ENCODE measurements at places on chromosomes 5 and 9.

DNA sequence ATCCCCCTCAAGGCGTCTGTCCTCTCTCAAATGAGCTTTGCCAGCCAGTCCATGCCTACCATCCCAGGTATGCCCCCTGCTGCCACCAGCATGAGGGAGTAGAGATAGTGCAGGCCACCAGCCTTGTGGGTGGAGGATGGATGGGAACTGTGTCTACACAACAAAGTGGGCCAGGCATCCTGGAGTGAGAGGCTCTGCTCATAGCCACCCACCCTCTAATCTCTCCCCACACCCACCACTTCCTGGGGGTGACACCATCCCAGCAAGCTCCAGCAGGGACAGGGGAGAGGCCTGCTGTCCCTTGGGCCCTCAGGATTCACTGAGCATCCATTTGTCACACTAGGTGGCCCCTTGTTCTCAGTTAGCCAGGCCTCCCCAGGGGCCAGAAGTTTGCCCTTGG, 25.5 kb upstream of the FOXI1 start:
- no peak for DNase-seq

DNA sequence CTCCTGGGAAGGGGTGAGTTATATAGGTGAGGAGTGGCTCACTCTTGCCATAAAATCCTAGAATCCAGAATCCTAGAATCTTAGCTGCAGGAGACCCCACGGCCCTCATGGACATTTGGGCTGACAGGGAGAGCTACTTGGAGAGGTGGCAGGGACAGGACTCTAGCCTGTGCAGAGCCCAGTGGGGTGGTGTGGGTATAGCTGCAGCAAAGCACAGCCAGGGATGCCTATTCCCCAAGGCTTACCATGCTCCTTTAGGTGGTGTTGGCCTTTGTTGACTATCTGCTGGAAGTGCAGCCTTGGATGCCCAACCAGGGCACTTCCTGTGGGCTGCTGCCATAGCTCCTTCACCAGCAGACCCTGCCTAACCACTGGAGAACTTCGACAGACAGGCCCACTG, 70.0 kb upstream of the PTPN3 start:
- no peak for DNase-seq

DNA sequence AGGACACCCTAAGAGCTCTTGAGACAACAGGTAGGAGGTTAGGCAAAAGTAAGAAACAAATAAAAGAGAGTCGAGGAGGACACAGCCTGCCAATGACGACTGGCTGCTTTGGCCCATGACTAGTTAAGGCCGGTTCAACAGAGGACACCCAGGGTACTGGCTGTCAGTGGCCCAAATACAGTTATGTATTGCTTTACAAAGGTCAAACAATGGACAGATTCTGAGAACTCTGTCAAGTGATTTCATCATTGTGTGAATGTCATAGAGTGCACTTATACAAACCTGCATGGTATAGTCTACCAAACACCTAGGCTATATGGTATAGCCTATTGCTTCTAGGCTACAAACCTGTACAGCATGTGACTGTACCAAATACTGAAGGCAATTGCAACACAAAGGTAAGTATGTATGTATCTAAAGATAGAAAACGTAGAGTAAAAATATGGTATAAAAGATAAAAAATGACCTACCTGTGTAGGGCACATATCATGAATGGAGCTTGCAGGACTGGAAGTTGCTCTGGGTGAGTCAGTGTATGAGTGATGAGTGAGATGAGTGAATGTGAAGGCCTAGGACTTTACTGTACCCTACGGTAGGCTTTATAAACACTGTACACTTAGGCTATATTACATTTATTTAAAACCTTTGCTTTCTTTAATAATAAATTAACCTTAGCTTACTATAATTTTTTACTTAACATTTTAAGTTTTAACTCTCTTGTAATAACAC, 6.5 kb upstream of the FAM81B start:
- DNase-seq = no peak

DNA sequence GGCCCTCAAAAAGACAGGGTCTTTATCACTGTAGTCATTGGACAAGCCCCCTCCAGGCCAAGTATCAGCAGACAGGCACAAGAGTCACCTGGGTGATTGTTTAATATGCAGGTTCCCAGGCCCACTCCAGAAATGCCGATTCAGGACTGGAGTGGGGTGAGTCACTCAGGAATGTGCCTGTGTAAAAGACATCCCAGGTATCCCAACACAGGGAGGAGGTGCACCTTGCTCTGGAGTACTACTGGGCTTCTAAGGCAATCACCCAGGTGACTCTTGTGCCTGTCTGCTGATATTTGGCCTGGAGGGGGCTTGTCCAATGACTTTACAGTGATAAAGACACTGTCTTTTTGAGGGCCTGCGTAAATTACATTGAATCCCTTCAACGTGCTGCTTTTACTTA, 40.6 kb downstream of the ACTL7B start:
- no peak for DNase-seq

DNA sequence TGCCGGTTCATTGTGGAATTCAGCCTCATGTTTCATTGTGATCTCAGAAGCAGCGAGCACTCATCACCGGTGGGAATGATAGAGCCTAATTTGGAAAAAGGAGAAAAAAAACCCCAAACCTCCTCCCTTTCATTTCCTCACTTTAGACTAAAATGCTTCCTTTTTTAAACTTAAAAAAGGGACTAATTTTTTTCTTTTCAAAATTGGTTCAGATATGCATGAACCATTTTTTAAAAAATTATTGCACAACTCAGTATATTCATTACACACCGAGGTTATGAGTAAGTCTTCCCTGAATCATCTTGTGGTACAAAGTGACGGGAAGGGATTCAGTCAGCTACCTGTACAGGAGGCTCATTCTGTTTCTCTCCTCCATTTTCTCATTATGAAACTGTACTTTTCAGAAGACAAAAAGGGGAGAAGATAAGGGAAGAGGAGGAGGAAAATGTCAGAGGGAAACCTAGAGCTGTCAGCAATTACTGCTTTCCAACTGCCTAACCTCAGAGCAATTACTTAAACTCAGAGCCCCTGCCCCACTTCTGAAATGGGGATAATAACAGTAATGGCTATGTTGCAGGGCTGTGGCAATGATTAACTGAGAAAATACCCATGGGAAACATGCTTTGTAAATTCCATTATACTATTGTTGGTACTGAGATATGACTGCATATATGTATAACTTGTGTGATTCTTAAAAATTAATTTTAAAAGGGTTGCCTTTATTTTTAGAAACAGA, 24.0 kb downstream of the GALNT10 start:
- DNase-seq = peak; percentile 52

DNA sequence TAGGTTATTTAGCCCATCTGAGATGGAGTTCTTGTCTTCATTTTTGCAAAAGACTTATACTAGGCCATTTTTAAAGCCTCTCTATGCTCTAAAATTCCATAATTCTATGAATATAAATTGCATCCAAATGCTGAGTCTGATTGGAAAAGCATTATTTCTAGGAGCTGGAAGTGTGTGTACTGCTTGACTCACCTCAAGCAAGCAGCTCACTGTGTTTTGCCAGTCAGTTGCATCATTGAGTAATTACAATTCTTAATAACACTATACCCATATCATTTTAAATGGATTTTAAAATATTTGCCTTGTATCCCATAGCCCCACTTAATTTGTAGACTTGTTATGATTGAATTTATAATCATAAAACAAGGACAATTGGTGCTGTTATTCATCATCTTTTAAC, 161.0 kb downstream of the PAM start:
- DNase-seq = no peak

DNA sequence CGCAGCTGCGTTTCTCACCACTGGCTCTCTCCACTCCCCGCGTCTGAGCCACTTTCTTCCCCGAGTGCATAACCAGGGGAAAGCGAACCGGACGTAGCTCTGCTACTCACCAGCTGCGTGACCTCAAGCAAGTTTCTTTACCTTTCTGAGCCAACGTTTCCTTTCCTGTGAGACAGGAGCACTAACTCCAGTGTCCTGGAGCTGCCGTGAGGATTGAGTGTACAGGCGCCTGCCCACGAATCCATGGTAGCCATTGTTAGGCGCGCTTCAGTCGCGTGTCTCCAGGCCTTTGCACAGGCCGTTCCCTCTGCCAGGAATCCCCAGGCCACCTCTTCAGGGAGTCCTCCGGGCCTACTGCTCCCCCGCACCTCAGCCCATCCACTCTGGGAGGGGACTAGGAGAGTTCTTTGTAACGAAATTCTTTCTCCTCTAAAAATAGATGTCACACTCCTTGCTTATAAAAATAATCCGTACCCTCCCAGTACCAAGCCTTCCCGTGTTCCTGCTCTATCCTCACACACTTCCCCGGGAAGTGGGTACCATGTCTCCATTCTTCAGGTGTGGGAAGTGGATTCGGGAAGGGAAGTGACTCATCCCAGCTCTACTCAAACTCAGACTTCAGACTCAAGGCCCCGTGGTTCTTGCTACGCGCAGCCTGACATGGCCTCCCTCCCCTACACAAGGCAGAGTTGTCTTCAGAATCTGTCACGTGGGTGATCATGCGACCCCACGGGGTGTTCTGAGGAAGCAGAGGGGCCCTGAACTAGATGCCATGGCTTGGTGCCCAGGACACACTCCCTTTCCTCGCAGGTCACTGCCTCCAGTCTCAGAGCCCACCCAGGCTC, 16.1 kb upstream of the CRB2 start:
- peak; percentile 62 for DNase-seq

DNA sequence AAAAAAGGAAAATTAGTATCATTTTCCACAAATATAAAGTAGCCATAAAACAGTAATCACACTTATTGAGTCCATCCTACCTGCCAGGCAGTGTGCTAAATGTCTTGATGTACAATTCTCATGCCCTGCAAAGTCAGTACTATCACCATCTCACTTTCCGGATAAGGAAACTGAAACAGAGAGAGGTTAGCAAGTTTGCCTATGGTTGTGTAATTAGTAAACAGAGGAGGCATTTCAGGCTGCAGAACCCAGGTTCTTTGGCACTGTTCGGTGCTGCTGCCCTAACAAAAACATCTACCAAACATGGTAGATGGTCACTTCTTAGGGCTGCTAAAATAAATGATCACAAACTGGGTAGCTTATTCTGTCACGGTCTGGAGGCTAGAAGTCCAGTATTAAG, 22.6 kb downstream of the PLAC8L1 start:
- peak; percentile 11 for DNase-seq

- no peak for DNase-seq
These were observed 3.9 kb downstream of the HMGCR start for GRCh38 chr5:75340714-75341478.

DNA sequence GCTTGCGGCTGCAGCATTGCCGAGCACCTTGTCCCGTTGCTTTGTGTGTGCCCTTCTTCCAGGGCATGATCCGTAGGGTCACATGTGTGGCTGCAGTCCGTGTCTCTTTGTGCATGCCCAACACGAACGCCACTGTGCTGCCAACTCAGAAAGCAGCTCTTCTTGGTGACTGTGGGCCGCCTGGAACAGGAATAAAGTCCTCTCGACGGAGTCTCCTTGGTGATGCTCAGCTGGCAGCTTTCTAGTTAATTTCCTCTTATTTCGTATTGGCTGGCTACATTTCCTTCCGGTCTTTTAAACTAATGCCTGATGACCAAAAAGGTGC, 5.8 kb downstream of the EXOC3 start:
- DNase-seq = peak; percentile 29

GRCh38 chr5:137126829-137127228, 372.3 kb downstream of the SPOCK1 start:
- DNase-seq = no peak

DNA sequence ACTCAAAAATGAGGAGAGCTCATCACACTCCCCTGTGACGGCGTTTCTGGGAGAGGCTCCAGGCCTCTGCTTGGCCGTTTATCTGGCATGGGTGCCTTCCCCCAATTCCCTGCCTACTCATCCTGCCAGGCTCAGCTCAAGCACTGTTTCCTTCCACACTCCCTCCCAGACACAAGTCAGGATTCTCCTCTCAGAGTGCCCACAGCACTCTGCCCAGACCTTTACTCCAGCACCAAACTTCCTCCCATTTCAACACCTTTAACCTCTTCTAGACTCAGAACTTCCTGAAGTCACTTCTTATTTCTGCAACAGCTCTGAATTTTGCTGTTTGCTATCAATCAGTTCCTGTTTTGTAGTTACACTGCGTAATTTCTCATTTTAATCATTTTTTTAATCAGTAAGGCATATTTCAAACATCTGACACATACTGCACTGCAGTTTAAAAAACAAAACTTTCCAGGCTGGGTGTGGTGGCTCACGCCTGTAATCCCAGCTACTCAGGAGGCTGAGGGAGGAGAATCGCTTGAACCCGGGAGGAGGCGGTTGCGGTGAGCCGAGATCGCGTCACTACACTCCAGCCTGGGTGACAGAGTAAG, 16.0 kb downstream of the TRMO start:
- DNase-seq = peak; percentile 69

DNA sequence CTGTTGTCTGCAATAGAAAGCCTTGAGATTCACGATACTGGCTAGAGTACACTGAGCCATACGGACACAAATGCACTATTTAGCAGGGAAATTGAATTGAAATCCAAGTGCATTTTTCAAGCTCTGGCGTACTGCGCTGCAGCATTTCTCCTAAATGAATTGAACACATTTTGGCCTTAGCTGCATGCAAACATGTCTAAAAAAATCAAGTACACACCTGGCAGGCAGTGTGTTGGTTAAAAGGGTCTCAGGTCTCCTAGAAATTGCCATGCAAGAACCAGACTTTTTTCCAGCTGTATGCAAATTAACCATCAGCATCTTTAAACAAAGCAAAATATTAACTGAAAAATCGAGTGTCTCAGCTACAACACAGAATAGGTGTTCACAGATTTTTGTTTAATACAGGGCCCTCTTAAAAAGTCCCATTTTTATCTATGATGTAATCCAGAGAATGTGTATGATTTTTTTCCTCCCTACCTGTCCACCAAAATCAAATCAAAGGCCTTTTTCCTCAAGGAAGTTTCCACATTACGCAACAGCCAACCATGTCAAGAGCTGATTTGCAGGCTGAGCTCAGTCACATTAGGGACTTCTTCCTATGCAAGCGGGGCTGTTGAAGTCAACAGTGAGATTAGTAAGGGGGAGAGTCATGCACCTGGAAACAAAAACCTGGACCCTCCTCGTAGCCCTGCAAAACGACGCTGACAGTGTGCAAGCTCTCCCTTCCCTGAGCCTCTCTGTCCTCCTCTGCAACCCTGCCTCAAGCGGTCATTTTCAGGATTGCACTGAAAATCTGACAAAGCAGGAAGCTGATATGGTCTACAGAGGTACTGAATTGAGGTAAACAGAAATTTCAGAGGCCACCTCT, 14.1 kb upstream of the SFXN1 start:
- DNase-seq = peak; percentile 2

GRCh38 chr9:68437785-68438184, 81.4 kb downstream of the PGM5 start:
- DNase-seq = no peak

DNA sequence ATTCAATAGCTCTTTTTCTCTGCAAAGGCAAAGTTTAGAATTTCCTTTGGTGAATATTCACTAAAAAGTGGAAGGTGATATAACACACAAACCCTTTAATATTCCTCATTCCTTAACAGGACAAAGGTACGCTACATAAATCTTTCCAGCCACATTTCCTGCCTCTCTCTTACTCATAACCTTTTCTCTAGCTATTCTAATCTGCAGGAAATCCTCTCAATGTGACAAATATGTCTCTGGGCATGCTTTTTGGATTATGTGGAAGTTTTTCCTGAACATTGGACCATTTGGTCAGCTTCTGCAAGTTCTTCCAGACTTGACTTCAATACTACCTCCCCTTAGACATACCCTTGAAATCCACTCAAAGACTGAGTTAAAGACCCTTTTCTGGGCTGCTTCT, 186.3 kb upstream of the TUSC1 start:
- no peak for DNase-seq

All from MV-4-11 (cell line).